ENCODE measurements at places on chromosomes 2 and 18.

- no peak for DNase-seq
These were observed 38.5 kb upstream of the ZNF396 start for GRCh38 chr18:35415511-35416073.

DNA sequence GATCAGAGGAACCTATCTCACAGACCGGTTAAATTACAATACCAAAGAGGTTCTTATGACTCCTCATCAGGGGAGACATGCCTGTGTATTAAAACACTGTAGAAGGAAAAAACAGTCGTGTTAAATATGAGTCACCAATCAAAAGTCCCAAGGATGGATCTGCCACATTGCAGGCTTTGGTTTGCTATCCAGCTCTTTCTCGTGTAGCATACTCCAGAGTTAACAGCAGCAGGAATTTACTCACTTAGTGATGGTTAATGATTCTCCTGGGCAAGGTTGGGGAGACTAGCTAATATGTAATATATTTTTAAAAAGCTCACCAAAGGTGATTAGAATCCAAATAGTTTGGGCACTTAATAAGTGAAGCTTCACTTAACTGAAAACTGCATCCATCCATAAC is 109.7 kb downstream of the MBD5 start:
- DNase-seq: no peak

- DNase-seq: no peak
These were observed 27.9 kb downstream of the PSD4 start for GRCh38 chr2:113201496-113202304.

- no peak for DNase-seq
These were observed 195.7 kb upstream of the GALNT5 start for GRCh38 chr2:157061799-157062198.

- DNase-seq: no peak
These were observed 272.0 kb downstream of the ETAA1 start for GRCh38 chr2:67669168-67669567.

DNA sequence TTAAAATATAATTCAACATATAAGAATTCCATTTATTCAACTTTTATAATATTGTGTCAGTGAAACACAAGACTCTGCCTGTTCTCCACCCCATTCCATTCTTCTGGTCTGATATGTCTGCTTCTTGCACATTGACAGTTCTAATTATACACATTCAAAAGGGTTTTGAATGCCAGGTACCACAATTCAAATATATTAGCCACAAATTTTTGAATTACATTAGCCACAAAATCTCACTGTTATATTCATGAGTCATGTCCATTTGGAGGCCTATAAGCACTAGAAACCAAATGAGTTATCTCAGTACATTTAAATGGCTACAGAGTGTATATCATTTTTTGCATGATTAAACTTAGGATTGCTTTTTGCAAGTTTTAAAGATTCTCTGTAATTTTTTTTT is 72.1 kb downstream of the CCDC150 start:
- no peak for DNase-seq

DNA sequence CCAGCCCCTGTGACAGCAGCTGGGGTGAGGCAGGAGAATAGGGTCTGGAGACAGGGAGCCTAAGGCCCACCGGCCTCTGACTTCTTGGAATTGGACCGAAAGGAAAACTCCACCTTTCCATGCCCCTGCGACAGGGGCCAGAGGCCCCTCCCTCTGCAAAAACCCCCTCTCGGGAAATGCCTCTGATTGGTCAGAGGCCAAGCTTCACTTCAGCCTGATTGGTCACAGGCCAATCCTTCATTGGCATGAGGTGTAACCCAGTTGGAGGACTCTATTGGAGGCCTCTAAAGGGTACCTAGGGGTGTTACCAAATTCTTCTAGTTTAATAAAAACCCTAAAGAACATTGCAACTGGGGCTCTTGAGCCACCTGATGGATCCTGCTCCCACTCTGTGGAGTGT is 5.7 kb upstream of the ACKR3 start:
- DNase-seq: no peak

DNA sequence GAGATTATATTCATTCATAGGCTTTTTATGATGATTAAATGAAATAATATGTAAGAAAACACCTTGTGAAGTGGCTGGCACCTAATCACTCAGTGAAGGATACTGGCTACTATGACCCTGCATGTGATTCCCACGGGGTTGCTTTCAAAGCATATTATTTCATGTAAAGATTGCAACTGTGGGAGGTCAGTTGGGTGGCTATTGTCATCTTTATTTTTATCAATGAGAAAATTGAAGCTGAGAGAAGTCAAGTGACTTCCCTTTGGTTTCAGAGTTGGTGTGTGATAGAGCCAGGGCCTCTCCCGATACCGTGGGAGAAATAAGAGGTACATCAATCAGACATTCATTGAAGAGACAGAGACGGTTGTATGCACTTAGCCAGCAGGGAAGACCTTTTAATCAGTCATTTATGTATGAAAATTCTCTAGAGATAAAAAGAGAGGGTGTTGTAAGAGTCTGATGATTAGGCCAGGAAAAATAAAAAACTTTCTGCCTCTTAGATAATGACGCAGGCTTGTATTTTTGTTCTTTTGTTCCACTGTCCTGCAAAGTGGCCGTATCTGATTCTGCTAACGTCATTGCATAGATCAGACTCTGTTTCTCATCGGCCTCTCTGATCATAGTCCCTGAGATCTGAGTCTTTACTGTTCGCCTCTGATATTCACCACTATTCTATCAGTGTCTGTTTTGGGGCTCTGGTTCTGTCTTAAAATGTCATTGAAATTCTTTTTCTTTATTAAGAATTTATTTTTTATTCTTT is 50.5 kb downstream of the QPCT start:
- DNase-seq: no peak

DNA sequence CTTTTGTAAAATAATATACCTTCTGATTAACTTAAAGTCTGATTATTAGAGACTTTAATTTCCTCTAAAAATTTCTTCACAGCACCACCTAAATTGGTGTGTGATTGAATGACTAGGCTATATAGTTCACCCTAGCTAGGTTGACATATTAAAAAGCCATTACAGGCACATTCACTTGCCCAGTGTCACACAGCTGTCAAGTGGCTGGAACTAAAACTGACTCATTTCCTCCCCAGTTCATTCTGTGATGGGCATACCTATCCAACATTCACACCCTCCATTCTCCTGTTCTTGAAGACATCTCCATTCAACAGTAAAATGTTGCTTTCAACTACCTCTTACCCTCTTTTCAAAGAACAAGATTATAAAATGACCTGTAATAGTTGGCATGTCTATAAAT is 334.5 kb downstream of the ARHGAP15 start:
- DNase-seq: no peak

- no peak for DNase-seq
These were observed 316.8 kb downstream of the DCDC2C start for GRCh38 chr2:4020153-4020552.

DNA sequence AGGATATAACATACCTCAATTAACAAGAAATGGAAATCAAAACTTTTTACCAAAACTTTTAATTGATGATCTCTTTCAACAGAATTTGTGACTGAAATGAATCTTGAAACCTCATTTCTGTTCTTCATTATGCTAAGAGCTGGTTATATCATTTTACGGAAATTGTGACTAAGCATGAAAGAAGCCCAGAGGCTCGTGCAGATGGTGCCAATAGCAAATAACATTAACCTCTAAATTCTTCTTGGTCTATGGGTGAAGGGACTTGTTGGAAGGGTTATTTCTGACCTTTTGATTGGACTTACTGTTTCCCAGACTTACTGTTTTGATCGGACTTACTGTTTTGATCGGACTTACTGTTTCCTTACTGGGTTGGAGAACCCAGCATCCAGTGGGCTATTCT is 435.6 kb downstream of the TDRD15 start:
- DNase-seq: no peak

- DNase-seq: no peak
These were observed 165.6 kb downstream of the MYO1B start for GRCh38 chr2:191410646-191411436.

- DNase-seq: no peak
These were observed 4.8 kb downstream of the DHRS9 start for GRCh38 chr2:169073963-169074751.

- DNase-seq: no peak
These were observed 350.1 kb downstream of the MYCN start for GRCh38 chr2:16290311-16291020.

- DNase-seq: no peak
These were observed 401.6 kb downstream of the SLC4A3 start for GRCh38 chr2:220029013-220029412.

All from left hindlimb (tissue), 1 donor.